ENCODE measurements at places on chromosomes 11 and 22.

GRCh38 chr22:27842201-27842600 lies 40.6 kb upstream of the MN1 start:
- no peak for DNase-seq

DNA sequence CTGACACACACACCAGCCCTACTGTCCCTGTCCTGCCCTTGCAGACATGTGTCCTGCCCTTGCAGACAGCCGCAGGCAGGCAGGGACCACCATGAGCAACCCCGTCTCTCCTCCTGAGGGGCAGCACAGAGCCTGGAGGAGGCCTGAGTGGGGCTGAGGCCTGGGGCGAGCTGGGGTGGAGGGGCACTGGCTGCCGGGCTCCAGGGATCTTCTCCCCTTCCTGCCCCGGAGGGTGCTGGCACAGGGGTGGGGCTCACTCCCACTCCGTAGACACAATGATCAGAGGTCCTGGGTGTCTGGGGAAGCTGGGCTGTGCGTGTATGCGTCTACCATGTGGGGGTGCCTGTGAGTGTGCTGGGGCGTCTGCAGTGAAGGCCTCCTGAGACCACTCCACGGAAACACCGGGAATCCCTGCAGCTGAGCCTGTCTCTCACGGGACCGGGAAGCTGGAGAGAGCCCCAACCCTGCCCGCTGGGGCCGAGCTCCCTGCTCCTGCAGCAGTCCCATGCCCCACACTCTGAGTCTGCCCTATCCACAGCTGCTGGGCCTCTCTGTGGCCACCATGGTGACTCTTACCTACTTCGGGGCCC lies 588 bp downstream of the TSPAN32 start:
- no peak for DNase-seq

GRCh38 chr11:35752115-35752514 lies 89.5 kb downstream of the TRIM44 start:
- no peak for DNase-seq

GRCh38 chr11:114200351-114201133 lies 95.7 kb upstream of the NNMT start:
- DNase-seq, result no peak

- no peak for DNase-seq
These were observed 10.6 kb downstream of the FLI1 start for GRCh38 chr11:128704517-128704916.

- no peak for DNase-seq
These were observed 3.6 kb downstream of the PEX16 start for GRCh38 chr11:45913942-45914635.

- no peak for DNase-seq
These were observed 824.9 kb downstream of the TBC1D22A start for GRCh38 chr22:47587361-47587760.

GRCh38 chr11:68855205-68855981 lies 13.7 kb upstream of the CPT1A start:
- no peak for DNase-seq

GRCh38 chr11:47499161-47499560 lies 50.2 kb upstream of the RAPSN start:
- DNase-seq, result no peak

GRCh38 chr11:8025123-8025522 lies 38.0 kb downstream of the EIF3F start:
- no peak for DNase-seq

DNA sequence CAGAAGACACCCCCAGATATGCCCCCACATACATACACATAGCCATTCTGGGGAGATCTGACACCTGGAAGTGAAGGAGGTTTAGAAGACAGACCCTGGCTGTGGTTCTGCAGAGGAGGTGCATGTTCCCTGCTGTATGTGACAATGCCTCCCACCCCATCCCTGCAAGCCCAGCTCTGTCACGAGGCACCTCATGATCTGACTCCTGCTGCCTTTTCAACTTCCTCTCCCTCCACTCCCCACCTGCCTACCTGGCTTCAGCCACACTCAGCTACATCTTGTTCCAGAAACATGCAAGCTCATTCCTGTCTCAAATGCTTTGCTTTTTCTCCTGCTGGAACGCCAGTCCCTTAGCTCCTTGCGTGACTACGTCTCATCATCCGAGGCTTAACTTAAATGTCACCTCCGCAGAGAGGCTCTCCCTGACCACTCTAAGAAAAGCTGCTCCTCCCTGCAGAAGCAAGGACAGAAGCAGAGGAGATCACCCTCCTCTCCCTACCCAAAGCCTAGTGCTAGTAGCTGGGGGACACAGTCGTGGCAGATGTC lies 114.5 kb downstream of the FEZ1 start:
- DNase-seq, result no peak

- DNase-seq, result no peak
These were observed 21.3 kb upstream of the KDM4E start for GRCh38 chr11:95003716-95004115.

GRCh38 chr22:44120314-44120704 lies 60.4 kb upstream of the PARVG start:
- no peak for DNase-seq

- DNase-seq, result peak; percentile 20
These were observed 74.2 kb downstream of the MYO7A start for GRCh38 chr11:77201991-77202841.

Measured in CD4-positive, alpha-beta T cell (primary cell).